Aorta (tissue), 5 donors: ENCODE measurements at places on chromosomes 5 and 9.

DNA sequence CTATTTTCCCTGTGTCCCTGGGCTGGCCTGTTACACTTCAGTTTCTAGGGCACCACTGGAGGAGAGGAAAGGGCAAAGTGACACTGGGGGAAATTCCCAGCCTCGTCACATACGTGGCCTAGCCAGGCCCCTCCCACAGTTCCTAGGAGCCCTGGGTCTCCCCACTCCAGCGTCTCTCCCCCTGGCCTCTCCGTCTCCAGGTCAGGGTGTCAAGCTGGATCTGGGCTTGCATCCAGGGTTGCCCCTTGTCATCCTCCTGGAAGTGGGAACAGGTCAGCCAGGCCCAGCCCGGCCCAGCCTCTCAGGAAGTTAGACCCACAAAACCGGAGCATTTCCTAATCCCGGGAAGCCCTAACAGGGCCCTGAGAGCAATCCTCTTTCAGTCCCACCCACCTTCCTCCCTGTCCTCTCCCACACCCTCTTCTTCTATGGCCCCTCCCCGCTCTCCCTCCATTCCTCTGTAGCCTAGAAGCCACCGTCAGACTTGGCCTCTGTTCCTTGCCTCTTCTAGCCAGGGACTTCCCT lies 4.7 kb upstream of the TNIP1 start:
- DNase-seq: peak; percentile 61

DNA sequence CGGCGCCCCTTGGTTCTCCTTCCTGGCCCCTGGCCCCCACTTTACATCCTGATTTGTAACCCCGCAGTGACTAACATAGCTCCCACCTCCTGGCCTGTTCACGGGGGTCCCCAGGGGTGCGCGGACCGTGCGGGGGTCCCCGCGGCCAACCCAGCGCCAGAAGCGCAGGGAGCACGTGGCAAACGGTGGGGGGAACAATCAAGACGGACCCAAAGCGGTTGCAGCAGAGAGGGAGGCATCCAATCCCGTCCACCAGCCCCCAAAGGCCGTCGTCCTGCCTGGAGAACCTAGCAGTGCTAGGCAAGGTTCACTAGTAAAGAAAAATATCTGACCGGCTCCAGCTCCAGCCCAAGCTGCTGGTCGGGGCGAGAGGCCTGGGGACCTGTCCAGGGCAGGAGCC lies 201.5 kb downstream of the AUH start:
- no peak for DNase-seq

DNA sequence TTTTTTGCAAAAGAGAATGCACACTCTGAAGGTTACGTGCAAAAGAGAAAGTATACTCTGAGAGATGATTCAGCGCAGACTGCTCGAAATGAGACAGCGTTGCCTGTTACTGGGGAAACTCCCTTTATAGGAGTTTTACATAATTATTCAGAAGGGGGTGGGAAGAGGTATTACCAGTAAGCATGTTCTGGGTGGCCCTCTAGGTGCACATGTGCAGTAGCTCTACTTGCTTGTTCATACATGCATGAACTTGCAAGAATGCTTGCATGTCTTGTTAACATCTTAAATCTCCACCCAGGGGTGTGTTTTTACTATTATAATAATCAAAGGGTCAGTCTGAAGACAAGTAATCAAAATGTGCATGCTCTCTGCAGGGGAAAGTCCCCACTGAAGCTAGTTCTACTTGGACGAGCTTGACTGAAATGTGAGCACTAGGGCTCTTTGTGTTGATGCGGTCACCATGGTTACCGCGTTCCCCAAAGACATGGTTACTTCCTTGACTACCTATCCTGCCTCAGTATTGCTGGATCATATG lies 75.5 kb downstream of the SGCD start:
- DNase-seq: no peak

GRCh38 chr9:124359855-124360678 lies 55.2 kb downstream of the PSMB7 start:
- no peak for DNase-seq

DNA sequence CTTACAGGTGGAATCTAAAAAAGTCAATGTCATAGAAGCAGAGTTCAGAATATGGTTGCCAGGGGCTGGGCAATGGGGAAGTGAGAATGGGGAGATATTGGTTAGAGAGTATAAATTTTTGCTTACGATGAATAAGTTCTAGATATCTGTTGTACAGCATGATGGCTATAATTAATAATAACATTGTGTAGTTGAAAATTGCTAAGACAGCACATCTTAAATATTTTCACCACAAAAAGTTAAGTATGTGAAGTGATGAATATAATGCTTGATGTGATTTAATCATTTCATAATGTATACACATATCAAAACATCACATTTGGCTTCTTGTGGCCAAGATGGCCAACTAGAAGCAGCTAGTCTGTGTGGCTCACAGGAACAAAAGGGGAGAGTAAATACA lies 425.9 kb upstream of the ACO1 start:
- DNase-seq: no peak

GRCh38 chr5:145775893-145776444 lies 59.2 kb downstream of the PRELID2 start:
- no peak for DNase-seq
